ENCODE measurements at places on chromosomes 7 and 10.

DNA sequence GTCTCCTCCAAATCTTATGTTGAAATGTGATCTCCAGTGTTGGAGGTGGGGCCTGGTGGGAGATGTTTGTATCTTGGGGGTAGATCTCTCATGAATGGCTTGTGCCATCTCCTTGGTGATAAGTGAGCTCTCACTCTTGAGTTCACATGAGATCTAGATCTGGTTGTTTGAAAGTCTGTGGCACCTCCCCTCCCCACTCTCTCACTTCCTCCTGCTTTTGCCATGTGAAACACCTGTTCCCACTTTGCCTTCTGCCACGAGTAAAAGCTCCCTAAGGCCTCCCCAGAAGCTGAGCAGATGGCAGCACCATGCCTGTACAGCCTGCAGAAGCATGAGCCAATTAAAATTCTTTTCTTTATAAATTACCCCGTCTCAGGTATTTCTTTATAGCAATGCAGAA is 23.5 kb downstream of the TMEM229A start:
- DNase-seq = no peak

GRCh38 chr7:1329261-1329660 is 96.6 kb downstream of the UNCX start:
- no peak for DNase-seq

DNA sequence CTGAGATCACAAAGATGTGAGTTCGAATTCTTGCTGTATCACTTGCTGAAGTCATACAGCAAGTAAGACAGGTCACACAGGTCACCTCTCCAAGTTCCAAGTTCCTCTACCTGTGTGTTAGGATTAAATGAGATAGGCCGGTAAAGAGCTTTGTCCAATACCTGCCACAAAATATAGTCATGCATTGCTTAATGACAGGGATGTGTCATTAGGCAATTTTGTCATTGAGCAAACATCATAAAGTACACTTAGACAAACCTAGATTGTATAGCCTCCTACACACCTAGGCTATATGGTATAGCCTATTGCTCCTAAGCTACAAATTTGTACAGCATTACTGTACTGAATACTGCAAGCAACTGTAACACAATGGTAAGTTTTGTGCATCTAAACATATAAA is 469.4 kb downstream of the KCNMA1 start:
- no peak for DNase-seq

DNA sequence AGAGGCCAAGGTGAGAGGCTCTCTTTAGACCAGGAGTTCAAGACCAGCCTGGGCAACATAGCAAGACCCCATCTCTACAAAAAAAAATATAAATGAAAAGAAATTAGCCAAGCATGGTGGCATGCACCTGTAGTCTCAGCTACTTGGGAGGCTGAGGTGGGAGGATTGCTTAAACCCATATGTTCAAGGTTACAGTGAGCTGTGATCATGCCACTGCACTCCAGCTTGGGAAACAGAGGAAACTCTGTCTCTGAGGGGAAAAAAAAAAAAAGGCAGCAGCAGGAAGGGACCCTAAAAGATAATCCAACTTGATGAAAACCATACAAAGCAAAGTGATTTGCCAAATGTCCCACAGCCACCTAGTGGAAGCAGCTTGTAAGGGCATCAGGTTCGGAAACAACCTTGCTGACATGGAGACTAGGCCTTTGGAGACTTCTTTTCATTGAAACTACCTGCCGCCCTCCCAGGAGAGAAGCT is 15.6 kb upstream of the PBLD start:
- DNase-seq = peak; percentile 40

DNA sequence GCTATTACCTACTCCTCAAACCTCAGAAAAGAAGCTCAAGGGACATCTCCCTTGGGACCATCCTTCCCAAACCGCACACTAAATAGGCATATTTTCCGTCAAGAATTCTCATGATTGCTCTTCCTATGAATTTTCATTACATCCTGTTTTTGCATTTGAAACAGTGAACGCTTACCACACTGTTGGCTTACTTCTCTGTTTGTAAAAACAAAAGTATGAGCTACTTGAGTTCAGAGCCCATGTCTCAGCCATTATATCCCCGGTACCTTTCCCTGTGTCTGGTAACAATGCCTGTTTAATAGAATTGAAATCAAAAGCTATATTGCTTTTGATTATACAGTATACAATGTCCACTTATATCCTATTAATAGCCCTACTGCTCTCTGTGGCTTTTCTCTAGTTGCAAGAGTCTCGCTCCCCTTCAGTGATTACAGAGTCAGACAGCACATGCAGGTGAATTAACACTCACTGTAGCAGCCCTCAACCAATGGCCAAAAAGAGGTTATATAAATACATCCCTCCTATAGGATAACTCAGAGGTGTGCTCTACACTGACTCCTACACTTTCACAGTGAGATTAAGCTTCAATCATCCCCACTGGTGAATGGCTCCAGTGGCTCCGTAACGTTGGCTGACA is 264.4 kb downstream of the SORCS1 start:
- DNase-seq = no peak

- no peak for DNase-seq
Observed at GRCh38 chr7:25662841-25663800, 434.8 kb upstream of the NPVF start.

- DNase-seq = no peak
Observed at GRCh38 chr10:89981891-89982290, 280.5 kb downstream of the KIF20B start.

DNA sequence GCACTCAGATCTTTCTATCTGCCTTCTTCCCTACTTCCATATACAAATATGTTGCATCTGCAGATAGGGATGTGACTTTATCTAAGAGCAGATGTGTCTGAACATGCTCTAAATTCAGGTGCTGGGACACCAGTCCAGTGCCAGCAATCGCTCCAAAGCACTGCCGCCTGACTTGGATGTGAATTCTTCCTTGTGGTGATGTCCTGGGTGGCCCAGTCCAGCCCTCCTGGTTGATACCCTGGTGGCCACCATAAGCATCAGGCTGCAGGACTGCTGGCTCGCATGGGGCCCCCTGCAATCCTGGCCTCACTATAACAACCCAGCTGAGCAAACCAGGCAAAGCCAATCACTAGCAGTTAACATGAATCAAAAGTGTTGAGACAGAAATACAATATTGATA is 149.2 kb upstream of the PDE1C start:
- DNase-seq = no peak

- peak; percentile 6 for DNase-seq
Observed at GRCh38 chr7:116236020-116236630, 25.8 kb downstream of the TES start.

- DNase-seq = no peak
Observed at GRCh38 chr7:650339-651031, 76.0 kb upstream of the DNAAF5 start.

GRCh38 chr7:44636041-44636584 is 29.7 kb downstream of the OGDH start:
- DNase-seq = no peak

- no peak for DNase-seq
Observed at GRCh38 chr10:31953080-31953479, 24.4 kb upstream of the ARHGAP12 start.

DNA sequence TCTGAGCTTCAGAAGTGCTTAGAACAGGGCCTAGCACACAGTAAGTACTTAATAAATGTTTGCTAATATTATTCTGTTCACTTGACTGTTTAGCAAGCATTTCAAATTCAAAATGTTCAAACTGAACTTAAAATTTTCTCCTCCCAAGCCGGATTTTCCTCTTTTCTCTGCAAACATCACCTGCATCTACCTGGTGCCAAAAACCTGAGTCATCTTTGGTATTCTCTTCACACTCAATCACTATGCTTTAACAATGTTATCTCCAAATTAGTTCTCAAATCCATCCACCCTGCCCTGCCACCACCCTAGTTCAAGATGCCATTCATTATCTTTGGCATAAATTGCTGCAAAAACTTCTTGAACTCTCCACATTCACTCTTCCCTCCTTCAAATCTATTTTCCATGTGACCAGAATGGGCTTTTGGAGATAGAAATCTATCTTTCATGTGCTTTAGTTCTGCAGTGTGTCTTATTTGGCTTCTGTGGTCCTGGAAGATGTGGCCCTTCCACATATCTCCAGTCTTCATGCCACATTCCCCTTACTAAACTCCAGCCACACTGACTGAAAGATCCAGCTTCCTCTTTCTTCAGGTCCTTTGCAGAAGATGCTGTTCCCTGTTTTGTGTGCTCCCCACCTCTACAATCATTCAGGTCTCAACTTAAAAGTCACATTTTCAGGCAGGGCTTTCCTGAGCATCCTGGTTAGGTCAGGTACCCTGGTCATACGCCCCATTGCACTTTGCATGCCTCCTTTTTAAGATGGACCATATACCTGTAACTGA is 2.0 kb downstream of the GGCT start:
- no peak for DNase-seq

DNA sequence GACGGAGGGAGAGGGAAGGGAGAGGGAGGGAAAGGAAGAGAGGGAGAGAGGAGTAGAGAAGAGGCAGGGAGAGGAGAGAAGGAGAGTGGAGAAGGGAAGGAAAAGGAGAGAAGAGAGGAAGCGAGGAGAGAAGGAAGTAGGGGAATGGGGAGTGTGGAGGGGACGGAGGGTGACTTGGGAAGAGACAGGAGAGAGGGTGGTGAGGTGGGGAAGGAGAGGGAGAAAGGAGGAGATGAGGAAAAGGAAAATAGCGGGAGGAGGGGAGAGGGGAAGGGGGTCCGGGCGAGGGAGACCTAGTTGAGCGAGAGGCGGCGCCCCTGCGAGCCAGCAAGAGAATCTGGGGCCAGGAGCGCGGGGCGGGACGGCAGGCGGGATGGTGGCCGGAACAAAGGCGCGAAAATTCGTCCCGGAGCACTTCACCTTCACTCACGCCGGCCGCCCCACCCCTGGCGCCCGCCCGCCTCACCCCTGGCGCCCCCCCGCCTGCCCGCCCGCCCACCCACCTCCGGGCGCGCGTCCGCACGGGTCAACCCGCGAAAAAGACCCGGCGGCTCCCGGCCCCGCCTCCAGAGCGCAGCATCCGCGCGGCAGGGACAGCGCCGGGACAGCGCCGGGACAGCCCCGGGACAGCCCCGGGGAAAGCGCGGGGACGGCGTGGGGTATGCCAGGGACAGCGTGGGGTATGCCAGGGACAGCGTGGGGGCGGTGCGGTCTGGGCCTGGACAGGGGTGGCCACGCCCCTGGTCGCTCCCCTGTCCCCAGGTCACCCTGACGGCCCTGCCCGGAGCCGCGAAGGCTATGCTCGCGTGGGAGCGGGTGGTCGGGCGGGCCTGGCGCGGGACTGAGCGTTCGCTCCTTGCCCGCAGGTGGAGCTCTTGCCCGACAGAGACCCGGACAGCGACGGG is 4.2 kb downstream of the VSTM2A start:
- DNase-seq = peak; percentile 40

DNA sequence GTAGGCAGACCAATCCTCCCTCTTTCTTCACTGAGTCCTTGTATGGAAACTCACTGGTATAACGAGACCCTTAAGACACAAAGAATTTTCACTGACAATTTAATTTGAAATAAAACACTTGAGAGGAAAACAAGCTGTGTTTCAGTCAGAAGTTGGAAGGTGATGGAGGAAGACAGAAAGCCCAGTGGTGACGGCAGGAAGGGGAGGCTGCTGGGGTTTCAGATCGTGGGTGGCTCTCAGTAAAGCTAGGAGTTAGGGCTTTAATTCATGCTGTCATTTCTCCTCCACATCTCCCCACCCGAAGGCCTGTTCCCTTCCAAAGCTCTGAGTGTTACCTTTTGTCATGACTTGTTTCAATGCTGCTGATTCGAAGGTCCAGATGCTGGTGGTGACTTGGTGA is 605.2 kb upstream of the DPP6 start:
- no peak for DNase-seq

- no peak for DNase-seq
Observed at GRCh38 chr10:100043344-100043743, 33.6 kb upstream of the DNMBP start.
